Cardiac ventricle fibroblast (primary cell): ENCODE measurements at places on chromosomes 3 and 15. TPM values are rescaled to one million over a fixed set of nuclear protein-coding genes. Genes with fewer than 3 reads are reported as not detected.

SCAANT1 gene
- not detected in 2 replicates for total RNA-seq

COPB2 gene
- 108 and 118 TPM in 2 replicates for total RNA-seq

KBTBD13 gene
- not detected in 2 replicates for total RNA-seq

TEX55 gene
- total RNA-seq: not detected in 2 replicates

ZNF501 gene
- total RNA-seq: 3.8 and 4.6 TPM in 2 replicates

SLC9C1 gene
- total RNA-seq: 0.19 TPM in 1 of 2 replicates, not detected in the other

CCR1 gene
- 0.34 TPM in 1 of 2 replicates, not detected in the other for total RNA-seq

IQCF2 gene
- total RNA-seq: not detected in 2 replicates

GOLGA8T gene
- total RNA-seq: not detected in 2 replicates

RBPMS2 gene
- total RNA-seq: 0.24 and 0.50 TPM in 2 replicates

LRRN1 gene
- total RNA-seq: 0.06 TPM in 1 of 2 replicates, not detected in the other

TLR9 gene
- total RNA-seq: not detected in 2 replicates

SPINK8 gene
- total RNA-seq: not detected in 2 replicates

DAZL gene
- total RNA-seq: 0.10 and 1.4 TPM in 2 replicates

SHC4 gene
- total RNA-seq: 0.64 and 1.1 TPM in 2 replicates

HEMK1 gene
- total RNA-seq: 11.3 and 13.9 TPM in 2 replicates

CADPS gene
- not detected in 2 replicates for total RNA-seq
